ENCODE measurements at places on chromosomes 7 and 10. TPM values are rescaled to one million over a fixed set of nuclear protein-coding genes. Genes with fewer than 3 reads are reported as not detected.

DNA sequence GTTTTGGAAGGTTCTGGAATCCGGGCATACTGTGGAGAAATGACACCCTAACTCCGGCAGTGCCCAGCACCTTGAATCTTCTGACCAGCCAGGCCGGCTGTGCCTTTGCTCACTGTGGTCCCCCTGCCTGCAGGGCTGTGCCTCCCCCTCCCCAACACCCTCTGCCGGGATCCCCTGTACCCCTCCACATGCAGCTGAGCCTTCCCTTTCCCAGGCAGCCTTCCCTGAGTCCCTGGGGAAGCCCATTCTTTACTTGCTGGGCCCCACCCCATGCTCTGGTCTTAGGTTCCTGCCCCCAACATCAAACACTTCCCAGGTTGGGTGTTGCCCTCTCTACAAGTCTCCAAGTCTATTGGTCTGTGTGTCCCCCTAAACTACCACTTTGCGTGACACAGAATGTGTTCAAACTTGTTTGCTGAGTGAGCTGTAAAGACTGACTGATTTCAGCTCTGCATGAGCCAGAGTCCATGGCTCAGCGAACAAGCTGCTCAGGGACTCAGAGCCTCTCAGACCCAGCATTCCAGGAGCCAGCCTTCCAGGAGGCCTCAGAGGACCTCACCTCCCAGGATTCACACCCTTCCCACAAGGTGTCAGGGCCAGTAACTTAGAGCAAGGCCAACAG lies 31.6 kb downstream of the CALML5 start:
- DNase-seq, result peak; percentile 83

DNA sequence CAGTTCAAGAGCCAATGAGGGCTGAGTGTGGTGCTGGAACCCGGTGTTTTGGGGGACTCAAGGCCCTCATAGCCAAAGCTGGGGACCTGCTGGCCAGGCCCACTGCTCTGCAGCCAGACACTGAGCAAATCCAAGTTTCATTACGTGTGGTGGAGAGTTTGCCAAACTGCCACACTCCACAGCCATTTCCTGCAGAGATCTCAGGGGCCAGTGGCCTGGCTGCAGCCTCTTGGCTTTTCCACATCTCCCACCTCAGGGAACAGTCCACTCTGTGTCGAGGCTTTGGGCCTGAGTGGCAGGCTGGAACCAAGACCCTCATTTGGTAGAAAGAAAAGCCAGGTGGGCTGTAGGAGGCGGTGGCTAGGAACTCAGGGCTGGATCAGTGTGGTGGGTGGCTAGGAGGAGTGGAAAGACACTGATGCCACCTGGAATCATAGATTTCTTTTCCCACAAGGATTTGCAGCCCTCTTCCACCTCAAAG lies 3.2 kb downstream of the HOXA11 start:
- peak; percentile 5 for DNase-seq

Gene MEOX2
- 0.85 TPM for polyA plus RNA-seq

Gene PTEN
- polyA plus RNA-seq, result 30.3 TPM

GRCh38 chr7:28360739-28361138 lies 51.6 kb upstream of the CREB5 start:
- DNase-seq, result no peak

DNA sequence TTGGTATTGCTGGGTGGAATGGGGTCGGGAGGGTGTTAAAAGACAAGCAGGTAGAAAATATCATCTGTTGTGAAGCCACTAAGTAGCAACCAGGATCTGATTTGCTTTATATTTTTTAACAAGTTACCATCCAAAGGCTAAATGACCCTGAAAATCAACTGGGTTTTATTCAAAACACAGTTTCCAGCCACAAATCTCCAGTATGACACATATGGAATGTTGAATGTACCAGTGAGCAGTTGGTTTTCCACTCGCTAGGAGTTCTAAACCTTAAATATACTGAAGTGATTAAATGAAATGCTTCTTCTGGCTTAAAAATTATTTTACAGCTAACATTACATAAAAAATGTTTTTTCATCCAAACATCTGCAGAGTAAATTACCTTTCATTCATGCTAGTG lies 112.5 kb downstream of the PDE1C start:
- DNase-seq, result no peak

DNA sequence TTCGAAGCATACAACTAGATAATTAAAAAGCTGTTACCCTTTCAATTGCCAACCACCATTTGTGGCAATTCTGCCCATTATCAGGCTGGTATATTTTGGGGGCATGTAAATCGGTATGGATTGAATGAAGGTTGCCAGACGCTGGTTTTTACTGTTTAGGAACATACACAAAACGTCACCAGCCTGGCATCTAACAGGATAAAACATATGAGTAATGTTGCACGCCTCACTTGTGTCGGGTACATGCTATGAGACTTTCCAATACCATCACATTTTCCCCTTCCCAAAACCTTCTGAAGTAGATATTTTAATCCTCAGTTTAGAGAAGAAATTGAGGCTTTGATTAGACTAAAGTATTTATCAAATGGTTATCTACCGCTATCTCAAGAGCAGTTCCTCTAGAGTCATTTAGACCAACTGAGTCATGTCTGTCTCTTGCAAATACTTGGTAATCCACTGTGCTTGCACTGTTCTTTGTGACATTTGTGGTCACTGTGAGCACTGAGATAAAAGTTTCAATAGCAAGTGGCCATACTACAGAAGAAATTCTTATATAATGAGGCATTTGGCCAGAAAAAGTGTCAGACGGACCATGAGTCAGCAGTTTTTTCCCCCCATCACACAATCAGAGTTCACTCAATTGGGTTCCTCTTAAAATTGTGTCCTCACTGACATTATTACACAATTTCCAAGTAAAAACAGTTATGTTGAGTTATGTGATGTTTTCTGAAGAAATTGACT lies 498.7 kb downstream of the NXPH1 start:
- DNase-seq, result no peak

GRCh38 chr7:115059321-115059720 lies 137.4 kb downstream of the MDFIC start:
- DNase-seq, result no peak

GRCh38 chr10:47337310-47337709 lies 10.9 kb upstream of the RBP3 start:
- no peak for DNase-seq

DNA sequence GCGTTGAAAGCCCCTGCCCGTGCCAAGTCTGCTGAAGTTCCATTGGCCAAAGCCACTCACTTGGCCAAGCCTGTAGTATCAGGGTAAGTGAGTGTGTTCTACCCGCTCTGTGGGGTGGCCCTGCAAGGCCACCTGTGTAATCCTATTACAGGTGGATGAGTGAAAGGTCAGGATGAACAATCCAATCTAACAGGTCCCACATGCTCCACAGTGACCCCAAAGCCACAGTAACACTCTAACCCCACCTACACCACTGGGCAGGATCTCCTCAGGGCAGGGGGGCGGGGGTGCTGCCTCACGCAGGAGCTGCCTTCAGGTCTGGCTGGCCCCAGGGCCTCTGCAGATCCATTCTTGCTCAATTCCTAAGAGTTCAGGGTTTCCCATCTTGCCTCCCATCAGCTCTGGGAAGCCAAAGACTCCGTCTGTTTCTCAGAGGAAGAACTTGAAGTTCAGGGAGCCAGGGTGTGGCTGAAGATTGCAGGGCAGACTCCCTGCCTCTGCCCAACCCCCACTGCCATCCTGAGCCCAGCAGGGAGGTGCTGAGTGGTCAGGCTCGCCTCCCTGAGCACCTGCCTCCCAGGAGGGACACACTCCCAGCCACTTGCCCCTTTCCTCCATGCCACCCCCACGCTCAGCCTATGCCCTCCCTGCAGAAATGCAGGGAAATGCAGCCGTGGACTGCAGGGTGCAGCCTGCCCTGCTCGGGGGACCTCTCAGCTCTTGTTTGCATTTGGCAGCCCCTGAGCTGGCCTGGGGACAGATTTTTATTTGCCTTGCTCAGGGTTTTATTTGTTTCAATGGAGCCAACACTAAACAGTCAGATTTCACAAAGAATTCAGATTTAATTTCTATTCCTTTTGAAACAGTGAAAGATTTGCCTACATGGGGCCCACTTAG lies 9.8 kb upstream of the COMTD1 start:
- no peak for DNase-seq

Gene HYCC1
- polyA plus RNA-seq, result 2.6 TPM

Gene IDE
- 7.5 TPM for polyA plus RNA-seq

- DNase-seq, result no peak
These were observed 7.2 kb upstream of the CHCHD1 start for GRCh38 chr10:73774637-73775036.

DNA sequence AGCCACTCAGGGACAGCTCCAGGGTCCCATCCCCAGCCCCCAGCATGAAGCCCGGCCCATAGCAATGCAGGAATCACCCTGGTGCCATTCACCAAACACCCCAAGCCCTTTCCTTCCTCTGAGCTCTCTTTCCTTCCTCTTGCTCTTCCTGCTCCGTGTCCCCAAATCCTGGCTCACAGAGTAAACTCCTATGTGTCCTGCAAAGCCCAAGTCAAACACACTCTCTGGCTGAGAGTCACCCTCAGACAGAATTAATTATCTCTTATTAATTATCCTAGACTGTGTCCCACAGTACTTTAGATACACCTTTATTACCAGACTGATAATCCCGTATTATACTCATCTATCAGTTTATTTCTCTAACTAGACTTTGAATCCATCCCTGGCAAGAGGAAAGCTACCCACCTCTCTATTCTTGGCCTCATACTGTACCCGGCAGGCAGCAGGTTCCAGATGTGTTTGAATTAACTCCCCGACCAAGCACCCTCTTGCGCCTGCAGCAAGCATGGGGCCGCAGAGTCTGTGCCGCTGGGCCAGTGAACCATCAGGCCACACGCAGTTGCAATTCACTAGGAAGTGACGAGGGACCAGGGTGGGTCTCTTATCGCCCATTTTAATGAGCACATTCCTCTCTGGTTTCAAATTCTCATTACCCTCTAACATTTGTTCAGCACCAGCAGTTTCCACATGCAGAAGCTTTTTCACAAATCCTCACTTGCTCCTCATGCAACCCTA lies 86.7 kb downstream of the PRKAG2 start:
- no peak for DNase-seq

GRCh38 chr7:14793151-14793550 lies 109.4 kb downstream of the DGKB start:
- DNase-seq, result no peak

Gene HKDC1
- polyA plus RNA-seq, result 0.19 TPM

DNA sequence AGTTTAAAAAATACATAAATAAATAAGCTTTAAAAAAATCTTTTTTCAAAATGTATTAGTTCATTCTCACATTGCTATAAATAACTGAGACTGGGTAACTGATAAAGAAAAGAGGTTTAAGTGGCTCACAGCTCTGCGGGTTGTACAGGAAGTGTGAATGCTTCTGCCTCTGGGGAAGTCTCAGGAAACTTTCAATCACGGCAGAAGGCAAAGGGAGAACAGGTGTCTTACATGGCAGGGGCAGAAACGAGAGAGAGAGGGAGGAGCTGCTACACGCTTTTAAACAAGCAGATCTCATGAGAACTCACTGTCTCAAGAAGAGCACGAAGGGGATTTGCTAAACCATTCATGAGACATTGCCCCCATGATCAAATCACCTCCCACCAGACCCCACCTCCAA lies 114.6 kb downstream of the DNAJC1 start:
- DNase-seq, result no peak

Measured in stomach (tissue), 19 donors.